ENCODE measurements at places on chromosomes 12 and 14. TPM values are rescaled to one million over a fixed set of nuclear protein-coding genes. Genes with fewer than 3 reads are reported as not detected.

ACYP1 gene
- total RNA-seq: 33.2 TPM

NTS gene
- total RNA-seq: not detected

PAPLN gene
- total RNA-seq: 0.59 TPM

CNTN1 gene
- total RNA-seq: not detected

EP400 gene
- 84.4 TPM for total RNA-seq

TBX5 gene
- total RNA-seq: not detected

SYNDIG1L gene
- not detected for total RNA-seq

SLC7A7 gene
- 10.2 TPM for total RNA-seq

STX2 gene
- total RNA-seq: 21.0 TPM

RD3L gene
- not detected for total RNA-seq

DLK1 gene
- not detected for total RNA-seq

TXNRD1 gene
- 269 TPM for total RNA-seq

PTHLH gene
- total RNA-seq: 1.3 TPM

TCP11L2 gene
- 30.7 TPM for total RNA-seq

NFE2 gene
- total RNA-seq: 1.8 TPM

CCDC175 gene
- total RNA-seq: not detected

SERPINA10 gene
- total RNA-seq: not detected

ZFHX2 gene
- total RNA-seq: 3.7 TPM

CCDC92 gene
- total RNA-seq: 31.8 TPM

TOX4 gene
- 77.4 TPM for total RNA-seq

CEP290 gene
- 14.1 TPM for total RNA-seq

TMPRSS12 gene
- not detected for total RNA-seq

Data from Calu3 (cell line).